Left renal pelvis (tissue), 4 donors: ENCODE measurements at places on chromosomes 1 and 21. TPM values are rescaled to one million over a fixed set of nuclear protein-coding genes. Genes with fewer than 3 reads are reported as not detected.

CR1L gene
- polyA plus RNA-seq = 2.1 TPM

MX1 gene
- 10.2 TPM for polyA plus RNA-seq

CDC42BPA gene
- polyA plus RNA-seq = 45.4 TPM

PRAMEF7 gene
- polyA plus RNA-seq = not detected

GRCh38 chr1:150068109-150068435 lies 496 bp downstream of the VPS45 start:
- DNase-seq = no peak

- DNase-seq = no peak
Measured at GRCh38 chr1:22196041-22196440, 53.1 kb upstream of the WNT4 start.

- DNase-seq = peak; percentile 8
Measured at GRCh38 chr1:177274687-177275211, 104.0 kb downstream of the BRINP2 start.

DNA sequence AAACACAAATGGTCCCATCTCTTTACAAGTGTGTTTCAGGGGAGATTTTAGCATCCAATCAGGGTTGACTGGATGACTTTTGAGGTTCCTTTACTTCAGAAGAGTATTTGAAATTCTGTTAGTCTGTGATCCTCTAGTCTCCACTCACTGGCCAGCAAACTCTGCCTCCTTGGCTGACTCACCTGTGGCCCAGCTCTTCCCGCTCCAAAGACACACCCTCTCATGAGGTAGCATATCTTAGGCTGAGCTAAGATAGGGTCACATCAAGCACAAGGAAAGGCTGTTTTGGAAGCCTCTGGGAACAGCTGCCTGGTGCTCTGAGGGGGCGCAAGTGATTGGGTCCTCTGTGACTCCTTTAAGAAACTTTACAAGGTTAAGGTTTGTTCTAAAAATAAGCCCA lies 102.3 kb upstream of the FGGY start:
- no peak for DNase-seq

DNA sequence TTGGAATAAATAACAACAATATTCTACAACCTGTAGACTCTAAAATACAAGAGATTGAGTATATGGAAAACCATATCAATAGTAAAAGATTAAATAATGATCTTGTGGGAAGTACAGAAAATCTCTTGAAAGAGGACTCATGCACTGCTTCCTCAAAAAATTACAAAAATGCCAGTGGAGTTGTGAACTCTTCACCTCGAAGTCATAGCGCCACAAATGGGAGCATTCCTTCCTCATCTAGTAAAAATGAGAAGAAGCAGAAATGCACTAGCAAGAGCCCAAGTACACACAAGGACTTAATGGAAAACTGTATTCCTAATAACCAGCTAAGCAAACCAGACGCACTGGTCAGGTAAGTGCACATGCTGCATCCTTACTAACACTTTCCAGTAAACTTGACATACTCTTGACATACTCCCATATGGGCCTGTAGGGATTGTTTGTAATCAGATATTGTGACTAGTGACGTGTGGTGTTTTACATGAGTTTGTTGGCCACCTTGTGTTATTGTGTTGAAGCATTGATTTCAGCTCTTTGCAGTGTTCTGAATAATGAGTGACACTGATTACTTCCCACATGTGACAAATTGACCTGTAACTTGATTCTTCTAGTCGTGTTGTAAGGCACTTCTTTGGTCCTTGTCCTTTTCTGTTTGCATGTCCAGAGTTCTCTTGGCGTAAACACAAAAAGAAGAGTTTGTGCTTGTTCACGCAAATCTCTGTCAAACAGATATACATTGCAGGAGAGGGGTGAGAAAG lies 28.0 kb downstream of the MACO1 start:
- no peak for DNase-seq

DCST2 gene
- 1.8 TPM for polyA plus RNA-seq

DNA sequence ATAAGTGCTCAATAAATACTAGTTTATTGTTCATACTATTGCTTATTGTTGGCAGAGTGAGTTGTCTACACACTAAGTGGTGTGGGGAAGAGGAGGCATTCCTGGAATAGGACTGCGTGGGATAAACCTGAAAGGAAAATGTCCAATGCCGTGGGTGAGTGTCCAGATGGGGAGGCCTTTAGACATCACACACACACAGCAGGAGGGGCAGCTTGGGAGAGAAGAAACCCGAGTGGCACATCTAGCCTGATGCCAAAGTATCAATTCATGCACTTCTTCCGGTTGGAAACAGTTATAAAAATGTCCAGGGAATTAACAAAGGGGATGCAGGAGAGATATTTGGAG lies 27.3 kb downstream of the CCN1 start:
- no peak for DNase-seq

DNA sequence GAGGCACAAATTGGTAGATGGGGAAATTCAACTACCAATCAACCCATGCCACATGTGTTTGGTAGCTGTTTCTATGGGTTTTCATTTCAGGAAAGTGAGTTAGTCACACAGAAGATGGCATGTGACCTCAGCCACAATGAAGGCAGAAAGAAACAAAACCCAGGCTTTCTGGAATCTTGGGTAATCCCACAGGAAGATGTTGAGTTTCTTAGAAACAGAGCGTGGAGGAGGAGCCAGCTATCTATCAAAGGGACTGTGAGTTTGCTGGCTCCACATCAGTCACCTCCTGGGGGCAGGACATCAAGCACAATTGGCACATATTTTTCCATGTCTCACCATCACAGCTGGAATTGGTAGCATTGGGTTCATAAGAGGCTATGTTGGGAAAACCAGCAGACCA lies 188.9 kb upstream of the PLXNA2 start:
- no peak for DNase-seq

- no peak for DNase-seq
Measured at GRCh38 chr1:57101209-57101608, 135.4 kb upstream of the C8B start.

SLC30A1 gene
- polyA plus RNA-seq = 30.2 TPM

DNA sequence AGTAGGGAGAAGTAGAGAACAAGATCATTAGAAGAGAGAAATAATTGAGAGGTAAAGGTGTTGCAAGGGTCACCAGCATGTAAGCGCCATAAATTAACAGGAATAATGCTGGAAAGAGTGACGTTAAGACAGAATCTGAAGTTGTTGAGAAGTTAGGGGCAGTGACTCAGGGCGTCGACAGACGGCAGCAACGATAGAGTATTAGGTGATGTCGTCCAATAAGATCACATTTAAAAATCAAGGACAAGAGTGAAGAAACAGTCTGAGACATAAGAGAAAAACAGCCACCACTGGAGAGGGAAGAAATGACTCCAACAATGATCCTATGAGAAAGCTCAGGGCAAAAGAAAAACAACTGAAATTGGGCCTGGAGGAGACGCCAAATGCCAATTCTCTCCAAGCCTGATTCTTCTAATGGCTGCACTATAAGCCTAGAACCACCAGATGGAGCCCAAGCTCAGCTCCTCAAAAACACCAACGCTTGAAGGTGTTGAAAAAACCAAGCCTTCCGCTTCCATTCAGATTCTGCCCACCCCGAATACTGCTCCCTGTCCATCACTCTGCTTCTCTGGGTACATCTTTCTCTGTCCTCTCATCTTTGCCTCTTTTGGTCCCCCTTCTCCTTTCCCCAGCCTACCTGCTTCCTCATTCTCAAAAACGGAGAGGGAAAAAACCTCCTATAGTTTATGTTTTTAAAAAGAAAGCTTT lies 70.0 kb downstream of the LUZP1 start:
- DNase-seq = no peak

DNA sequence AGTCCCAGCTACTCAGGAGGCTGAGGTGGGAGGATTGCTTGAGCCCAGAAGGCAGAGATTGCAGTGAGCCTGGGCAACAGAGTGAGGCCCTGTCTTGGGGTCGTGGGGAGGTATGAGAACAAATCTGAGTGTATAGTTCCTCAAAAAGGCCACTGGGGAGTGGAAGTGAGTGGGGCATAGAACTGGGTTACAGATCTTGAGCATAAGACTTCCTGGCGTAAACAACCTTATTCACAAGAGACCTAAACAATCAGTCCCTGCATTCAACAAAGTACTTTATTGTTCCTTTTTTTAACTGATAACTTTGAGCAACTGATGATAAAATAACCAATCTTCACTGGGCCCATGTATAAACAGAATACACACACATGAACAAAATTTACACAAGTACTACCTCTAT lies 72.7 kb upstream of the MUTYH start:
- DNase-seq = no peak

RNU1-4 gene
- polyA plus RNA-seq = not detected

DNA sequence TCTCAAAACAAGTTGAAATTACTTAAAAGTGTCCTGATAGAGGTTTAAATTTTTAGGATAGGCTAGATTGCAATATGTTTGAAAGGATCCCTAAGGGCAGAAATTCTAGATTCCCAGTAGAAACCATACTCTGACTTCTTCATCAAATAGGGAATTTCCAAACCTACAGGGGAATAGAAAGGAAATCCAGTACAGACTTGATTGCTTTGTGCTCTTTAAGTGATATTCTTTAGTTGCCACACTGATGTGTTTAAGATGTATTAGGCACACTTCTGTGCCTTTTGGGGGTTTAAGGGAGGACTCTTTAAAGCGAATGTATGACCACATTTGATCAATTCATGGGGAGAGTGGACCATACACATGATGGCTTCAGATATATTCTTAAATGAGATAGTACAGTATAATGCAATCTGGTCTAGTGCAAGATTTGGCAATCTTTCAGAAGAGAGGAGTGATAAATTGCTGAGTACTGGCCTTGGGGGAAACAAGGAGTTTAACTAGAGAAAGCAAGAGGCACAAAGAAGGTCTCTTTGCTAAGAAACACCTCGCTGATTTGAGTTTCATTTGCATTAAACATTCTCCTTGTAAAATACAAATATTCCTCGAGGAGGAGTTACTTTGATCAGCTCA lies 268.8 kb upstream of the NR5A2 start:
- no peak for DNase-seq

GRCh38 chr1:113669988-113670387 lies 89.3 kb downstream of the PHTF1 start:
- no peak for DNase-seq
